ENCODE measurements at places on chromosomes 11 and 22.

DNA sequence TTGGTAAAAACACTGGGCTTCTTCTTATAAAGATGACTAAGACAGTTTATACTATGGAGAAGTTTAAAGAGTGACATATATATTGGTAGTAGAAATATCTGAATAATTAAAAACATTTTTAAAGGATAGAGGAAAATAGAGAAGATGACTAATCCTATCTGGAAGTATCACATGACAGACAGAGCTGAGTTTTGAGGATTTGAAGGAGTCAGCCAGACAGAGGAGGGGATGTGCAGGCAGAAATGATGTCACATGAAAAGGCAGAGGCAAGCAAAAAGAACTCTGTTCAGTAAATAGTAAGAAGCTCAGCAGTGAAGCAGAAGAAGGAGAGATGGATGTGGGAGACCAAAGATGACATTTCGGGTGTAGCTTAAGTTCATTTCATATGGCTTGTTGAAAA, 1.6 kb downstream of the OR10A2 start:
- no peak for DNase-seq

DNA sequence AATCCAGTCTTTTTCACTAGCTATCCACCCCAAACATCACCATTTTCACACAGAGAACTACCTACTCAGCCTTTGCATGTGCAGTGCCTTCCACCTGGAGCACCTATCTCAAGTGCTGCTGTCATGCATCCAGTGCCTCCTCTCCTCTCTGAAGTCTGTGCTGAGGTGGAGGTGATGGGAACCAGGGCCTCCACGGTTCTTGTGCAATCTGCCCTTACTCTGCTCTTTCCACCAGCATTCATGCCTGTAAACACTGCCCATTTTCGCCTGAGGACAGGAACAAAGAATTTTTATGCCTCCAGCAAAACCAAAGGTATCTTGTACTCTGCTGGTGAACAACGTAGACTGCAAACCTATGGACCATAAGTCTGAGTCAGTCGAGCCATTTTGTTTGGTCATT, 27.0 kb downstream of the PITPNB start:
- DNase-seq: no peak

GRCh38 chr22:27952091-27952490, 33.0 kb upstream of the PITPNB start:
- no peak for DNase-seq

- no peak for DNase-seq
Measured at GRCh38 chr22:46970411-46971098, 208.1 kb downstream of the TBC1D22A start.

- DNase-seq: no peak
Measured at GRCh38 chr11:76806608-76807205, 23.6 kb downstream of the TSKU start.

GRCh38 chr11:72863916-72864315, 49.7 kb downstream of the ATG16L2 start:
- DNase-seq: no peak

DNA sequence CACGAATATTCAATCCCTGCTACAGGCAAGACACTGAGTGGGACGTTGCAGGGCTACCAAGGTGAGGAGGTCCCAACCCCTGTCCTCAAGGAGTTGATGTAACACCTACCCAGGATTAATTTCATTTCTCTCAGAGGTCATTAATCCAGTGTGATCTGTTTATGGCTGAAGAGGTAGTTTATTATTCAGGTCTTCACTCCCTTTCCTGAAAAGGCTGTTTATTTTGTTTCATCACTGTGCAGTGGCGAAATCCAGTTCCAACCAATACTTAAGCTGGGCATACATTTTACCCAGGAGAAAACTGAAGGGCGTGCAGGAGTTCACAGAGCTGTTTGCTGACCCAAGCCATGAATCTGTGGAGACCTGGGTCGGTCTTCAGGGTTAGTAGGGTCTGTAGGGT, 2.7 kb upstream of the PTPRJ start:
- no peak for DNase-seq

DNA sequence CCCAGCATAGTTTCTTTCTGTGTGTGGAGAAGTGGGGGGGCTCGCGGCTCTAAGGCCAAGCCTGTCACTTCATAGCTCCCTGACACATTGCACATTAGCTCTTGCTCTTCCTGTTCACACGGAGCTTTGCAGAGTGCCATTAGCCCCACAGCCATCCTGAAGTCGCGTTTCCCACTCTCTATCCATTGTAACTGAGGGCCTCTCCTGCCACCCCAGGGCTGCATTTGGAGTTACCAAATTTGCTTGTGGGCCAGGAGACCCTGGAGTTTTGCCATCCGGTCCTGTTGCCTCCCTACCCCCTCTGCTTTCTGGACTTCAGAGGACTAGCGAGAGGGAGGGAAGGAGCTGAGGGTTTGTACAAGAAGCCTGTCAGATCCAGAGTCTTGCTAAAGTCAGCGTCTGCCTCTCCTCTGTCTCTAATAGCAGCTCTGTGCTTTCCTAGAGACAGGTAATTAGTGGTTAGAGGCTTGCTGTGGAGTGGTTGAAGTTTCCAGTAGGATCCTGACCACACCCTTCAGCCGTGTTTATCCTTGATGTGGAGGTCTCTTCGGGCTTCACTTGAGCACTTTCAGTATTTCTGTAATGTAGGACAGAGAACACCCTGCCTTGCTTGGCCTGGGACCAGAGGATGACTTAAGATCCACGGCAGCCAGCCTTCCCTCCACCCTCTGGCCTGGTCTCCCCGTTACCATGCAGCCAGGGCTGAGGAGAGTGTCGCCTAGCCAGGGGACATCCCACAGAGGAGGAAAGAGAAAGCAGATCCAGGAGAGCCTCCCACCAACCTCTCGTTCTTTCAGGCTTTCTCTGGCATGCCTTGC, 14.1 kb downstream of the DCPS start:
- no peak for DNase-seq

GRCh38 chr11:12552692-12553091, 121.5 kb upstream of the TEAD1 start:
- no peak for DNase-seq

Data from NK-92 treated with Interleukin-12 subunit alpha and Interleukin-12 subunit beta, amount 100 ng/mL, for 24 hours (cell line).